ENCODE measurements at places on chromosomes 11 and 22.

DNA sequence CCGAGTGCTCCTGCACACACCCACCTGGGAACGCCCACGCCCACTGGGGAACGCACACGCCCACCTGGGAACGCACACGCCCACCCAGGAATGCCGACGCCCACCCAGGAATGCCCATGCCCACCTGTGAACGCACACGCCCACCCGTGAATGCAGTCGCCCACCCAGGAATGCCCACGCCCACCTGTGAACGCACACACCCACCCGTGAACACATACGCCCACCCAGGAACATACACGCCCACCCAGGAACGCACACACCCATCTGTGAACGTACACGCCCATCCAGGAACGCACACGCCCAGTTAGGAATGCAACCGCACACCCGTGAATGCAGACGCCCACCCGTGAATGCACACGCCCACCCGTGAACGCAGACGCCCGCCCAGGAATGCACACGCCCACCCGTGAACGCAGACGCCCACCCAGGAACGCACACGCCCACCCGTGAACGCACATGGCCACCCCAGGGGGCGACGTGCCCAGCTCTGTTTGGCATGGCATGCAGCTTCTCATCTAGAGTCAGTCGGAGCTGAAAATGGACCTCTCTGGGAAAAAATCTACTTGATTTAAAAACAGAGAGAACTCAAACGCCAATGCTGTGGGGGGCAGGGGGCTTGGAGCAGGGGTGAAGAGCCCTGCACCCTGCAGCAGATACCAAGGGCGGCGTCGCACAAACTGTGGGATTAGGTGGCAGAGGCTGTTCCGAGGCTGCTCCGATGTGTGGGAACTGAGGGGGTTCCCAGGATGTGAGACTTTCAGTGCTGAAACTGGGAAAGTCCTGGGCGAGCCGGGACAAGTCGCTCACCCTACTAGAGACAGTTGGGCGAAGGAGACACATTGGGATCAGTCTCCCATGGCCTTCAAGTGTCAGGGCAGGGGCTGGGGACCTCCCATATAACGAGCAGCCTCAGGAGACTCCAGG lies 83.3 kb downstream of the MYEOV start:
- no peak for DNase-seq

DNA sequence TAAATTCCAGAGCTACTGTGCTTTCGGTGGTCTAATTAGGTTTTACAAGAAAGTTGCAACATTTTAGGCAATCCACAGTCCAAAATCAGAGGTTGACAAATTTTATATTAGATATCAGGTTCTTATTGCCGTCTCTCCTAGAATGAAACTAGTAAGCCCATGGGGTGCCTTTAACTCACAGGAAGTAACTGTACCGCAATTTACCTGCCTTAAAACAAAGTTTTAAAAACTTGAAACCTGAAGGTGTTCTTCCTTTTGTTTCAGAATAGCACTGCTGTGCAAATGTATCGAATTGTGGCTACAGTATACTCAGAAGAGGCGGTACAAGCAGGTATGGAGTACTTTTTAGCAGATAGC lies 77.2 kb downstream of the PISD start:
- DNase-seq, result no peak

GRCh38 chr11:94325681-94326080 lies 21.3 kb downstream of the IZUMO1R start:
- DNase-seq, result peak; percentile 76

- no peak for DNase-seq
These were observed 22.3 kb downstream of the NTM start for GRCh38 chr11:131392528-131393255.

GRCh38 chr22:20083157-20083890 lies 3.3 kb downstream of the DGCR8 start:
- DNase-seq, result no peak

DNA sequence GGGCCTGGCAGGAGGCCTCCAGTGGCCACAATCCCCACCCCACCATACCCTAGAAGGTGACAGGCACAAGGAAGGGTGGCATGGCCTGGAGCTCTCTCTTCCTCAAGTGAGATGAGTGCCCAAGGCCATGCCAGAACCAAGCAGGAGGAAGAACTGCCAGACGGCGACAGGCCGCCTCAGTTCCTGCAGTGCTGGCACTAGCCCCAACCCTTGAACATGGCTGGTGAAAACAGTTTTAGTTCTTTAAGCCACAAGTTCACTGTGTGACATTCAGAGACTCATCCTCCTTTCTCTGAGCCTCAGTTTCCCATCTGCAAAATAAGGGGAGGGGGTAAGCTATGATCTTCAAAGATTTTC lies 9.8 kb downstream of the CHRDL2 start:
- DNase-seq, result no peak

GRCh38 chr11:92751594-92751993 lies 217.9 kb upstream of the MTNR1B start:
- DNase-seq, result no peak

- no peak for DNase-seq
These were observed at the start of gene CD3G for GRCh38 chr11:118343981-118344515. CD3G (plus strand) TSS chr11:118344344; CDS start chr11:118344424, 80 bp downstream.

- no peak for DNase-seq
These were observed 63.6 kb upstream of the EMID1 start for GRCh38 chr22:29142116-29142515.

DNA sequence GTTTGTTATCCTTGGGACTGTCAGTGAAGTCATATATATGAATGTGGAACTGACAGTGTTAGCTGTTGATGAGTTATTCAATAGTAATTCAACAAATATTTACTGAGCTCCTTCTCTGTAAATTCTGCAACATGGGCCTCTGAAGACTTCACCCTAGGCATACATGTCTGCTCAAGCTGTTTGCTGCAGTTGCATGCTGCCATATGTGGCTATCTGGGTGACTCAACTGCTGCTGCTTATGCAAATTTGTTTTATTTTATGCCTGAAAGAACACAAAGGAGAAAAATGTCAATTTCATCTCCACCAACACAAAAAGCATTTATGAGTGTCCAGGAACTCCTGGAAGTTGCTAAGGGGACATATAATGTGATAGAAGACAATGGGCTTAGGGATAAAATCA lies 417.6 kb downstream of the AASDHPPT start:
- no peak for DNase-seq

DNA sequence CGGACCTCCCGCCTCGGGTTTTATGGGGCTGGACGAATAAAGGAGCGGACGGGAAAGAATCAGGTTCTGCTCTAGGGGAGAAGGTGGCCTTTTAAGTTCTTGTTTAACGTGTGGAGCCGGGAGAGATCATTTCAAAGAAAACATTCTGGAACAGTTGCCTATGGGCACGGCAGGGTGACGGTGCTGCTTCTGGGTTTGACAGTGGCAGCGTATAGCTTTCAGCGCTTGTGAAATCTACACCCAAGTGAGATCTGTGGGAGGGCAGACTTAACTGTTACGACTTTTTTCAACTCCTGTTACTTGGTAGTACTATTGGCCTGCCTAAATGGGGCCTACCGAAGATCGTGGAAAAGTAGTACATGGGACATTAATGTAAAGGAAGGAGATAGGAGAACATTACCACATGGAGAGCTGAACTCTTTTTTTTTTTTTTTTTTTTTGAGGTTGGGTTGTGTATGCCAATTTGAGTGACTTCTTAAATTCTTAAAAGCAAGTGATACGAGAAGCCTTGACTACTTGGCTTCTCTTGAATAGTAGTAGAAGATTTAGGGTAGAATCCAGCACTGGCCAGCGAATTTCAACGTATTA lies 743 bp downstream of the USP47 start:
- DNase-seq, result peak; percentile 91

DNA sequence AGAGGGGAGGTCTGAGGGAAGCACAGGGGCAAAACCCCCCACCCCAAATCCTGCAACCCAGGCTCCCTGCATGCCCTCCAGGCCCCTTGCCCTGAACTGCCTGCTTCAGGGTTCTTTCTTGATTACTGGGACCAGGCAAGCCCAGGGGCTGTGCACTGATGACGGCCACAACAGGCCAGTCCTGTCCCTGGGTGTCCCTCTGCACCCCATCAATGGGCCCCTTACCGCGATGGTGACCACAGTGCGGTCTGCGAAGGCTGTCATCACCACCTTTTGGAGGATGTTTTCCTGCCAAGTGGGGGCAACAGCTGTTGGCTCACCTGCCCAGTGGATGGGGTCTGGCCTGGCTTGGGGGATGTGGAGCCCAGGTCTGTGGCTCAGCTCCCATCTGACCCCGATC lies 5.0 kb upstream of the KCNJ11 start:
- DNase-seq, result no peak

GRCh38 chr11:9703280-9703679 lies 39.4 kb downstream of the SWAP70 start:
- no peak for DNase-seq

GRCh38 chr11:63015521-63016215 lies at the start of gene SLC22A8:
SLC22A8 (minus strand) TSS chr11:63015841; CDS start chr11:63014958, 883 bp downstream.
- no peak for DNase-seq

- DNase-seq, result no peak
These were observed 29.0 kb upstream of the PARVG start for GRCh38 chr22:44151676-44152075.

DNA sequence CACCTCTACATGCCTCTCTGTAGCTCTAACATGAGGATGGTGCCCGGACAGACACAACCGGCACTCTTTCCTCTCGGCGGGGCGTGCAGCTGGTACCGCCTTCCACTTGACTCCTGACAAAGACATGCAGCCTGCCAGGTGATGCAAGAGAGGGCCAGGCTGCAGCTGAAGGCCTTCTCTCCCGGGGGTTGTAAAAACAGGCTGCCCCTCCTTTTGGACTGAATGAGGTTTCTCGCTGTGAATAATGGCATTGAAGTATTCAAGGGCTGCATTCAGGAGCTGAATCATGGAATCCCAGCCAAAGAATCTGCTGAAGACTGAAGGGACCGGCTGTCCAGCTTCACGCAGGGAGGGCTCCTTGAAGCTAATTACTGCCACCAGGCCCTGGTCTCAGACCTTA lies 110.9 kb downstream of the GALNT18 start:
- DNase-seq, result no peak

DNA sequence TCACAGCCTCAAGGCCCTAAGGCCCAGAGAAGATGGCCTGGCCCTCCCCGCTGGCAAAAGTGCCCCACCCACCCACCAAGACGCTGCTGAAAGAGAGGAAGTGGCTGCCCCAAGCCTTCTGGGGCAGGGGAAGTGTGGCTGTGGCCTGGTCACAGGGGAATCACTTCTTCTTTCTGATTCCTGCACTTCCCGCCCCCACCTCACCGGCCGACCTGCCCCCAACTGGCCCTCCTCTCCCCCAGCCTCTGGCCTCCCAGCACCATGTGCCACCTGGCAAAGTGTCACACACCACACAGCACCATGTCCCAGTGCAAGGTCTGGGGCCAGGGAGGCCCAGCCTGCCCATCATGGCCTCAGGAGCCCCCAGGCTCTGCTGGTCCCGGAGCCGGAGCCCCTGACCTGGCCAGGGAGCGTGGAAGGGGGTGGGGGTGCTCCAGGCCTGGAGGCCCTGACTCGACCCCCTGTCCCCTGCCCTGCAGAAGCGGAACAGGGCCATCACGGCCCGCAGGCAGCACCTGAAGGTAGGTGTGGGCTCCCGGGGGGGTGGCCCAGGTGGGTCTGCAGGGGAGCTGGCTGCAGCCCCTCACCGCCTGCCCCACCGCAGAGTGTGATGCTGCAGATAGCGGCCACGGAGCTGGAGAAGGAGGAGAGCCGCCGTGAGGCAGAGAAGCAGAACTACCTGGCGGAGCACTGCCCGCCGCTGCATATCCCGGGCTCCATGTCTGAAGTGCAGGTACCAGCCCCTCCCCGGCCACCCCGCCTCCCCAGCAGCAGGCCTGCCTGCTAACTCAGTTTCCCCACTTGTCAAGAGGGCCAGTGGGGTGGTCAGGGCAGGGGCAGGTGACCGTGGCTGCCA lies 1.4 kb downstream of the TNNI2 start:
- DNase-seq, result no peak

GRCh38 chr22:27576413-27576812 lies 225.1 kb downstream of the MN1 start:
- no peak for DNase-seq

DNA sequence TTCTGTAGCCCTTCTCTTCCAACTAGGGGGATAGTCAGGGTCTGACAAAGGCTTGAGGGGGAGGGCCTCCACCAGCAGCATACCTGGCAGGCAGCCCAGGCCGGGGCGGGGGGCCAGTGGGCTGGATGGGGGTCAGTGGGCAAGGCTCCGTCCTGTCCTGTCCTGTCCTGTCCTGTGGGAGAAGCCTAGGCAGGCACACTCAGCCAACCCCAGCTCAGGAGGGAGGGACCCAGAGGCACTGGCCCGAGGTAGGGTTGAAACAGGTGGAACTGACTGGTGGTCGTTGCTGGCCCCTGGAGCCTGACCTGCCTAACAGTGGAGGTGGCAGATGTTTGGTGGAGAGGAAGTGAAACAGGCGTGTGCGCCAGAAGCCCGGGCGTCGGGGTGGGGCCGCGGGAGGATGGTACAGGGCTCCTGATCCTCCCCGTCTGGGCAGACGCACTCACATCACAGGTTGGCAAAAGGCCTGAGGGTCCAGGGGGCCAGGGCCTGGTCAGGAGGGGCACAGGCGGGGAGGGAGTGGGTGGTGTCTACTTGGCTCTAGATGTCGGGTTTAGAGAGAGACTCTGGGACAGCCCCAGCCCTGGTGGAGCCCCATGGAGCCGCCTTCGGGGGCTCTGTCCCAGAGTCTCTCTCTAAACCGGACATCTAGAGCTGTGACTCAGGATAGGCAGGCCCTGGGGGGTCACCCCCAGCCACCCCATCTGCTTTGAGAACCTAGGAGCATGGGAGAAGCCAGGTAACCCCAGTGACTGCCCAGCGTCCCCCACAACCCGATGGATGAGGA lies 32.5 kb upstream of the GRAMD4 start:
- DNase-seq, result no peak

GRCh38 chr11:132111316-132111715 lies 740.9 kb downstream of the NTM start:
- DNase-seq, result no peak

- peak; percentile 47 for DNase-seq
These were observed at the start of gene NCF4 for GRCh38 chr22:36860821-36861659. NCF4 (plus strand) TSS chr22:36861006; CDS start chr22:36861172, 166 bp downstream.

DNA sequence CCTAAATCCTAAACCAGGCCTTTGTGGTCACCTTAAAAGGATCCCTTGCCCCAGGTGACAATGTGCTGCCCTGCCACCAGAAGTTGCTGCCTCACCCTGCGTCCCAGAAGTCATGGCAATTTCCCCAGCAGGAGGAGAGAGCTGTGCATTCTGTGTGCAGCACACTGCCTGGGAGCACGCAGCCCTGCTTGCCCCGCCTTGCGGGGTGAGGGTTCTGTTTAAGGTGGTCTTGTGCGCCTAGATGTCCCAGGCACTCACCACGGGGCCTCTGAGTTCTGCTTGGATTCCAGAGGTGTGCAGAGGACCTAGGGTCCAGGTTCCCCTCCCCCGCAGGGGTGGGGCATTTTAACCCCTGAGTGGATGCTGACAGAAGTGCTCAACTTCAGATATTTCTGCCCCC lies 95.0 kb downstream of the GRAMD1B start:
- no peak for DNase-seq
